ENCODE measurements at places on chromosomes 12 and 14. TPM values are rescaled to one million over a fixed set of nuclear protein-coding genes. Genes with fewer than 3 reads are reported as not detected.

The GALNT9 gene
- total RNA-seq, result not detected

The VIPAS39 gene
- 29.7 TPM for total RNA-seq

The SMIM41 gene
- not detected for total RNA-seq

The CCDC184 gene
- total RNA-seq, result 1.1 TPM

The RD3L gene
- total RNA-seq, result not detected

The CD163 gene
- not detected for total RNA-seq

The BICDL1 gene
- 2.5 TPM for total RNA-seq

DNA sequence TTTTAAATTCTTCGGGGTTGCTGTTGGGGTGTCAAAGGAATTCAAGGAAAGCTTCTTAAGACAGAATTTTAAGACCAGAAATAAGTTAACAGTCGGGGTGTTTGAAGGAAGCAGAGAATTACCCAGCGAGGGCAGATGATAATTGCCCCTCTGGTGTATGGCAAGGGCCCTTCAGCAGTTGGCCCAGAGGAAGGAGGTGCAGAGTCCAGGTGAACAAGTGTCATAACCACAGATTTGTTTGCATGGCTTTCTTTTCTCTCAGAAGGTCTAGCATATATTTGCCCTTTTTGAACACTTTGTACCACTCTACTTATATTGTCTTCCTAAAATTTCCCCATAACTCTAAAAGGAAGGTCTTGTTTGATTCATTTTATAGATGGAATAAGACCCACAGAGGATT is 1.8 kb downstream of the PDE6H start:
- H3K4me1 ChIP-seq, result peaks cover 8% of the 10 kb centered on the region
- H3K27ac ChIP-seq, result no peak overlapping the region
- DNase-seq, result no peak

DNA sequence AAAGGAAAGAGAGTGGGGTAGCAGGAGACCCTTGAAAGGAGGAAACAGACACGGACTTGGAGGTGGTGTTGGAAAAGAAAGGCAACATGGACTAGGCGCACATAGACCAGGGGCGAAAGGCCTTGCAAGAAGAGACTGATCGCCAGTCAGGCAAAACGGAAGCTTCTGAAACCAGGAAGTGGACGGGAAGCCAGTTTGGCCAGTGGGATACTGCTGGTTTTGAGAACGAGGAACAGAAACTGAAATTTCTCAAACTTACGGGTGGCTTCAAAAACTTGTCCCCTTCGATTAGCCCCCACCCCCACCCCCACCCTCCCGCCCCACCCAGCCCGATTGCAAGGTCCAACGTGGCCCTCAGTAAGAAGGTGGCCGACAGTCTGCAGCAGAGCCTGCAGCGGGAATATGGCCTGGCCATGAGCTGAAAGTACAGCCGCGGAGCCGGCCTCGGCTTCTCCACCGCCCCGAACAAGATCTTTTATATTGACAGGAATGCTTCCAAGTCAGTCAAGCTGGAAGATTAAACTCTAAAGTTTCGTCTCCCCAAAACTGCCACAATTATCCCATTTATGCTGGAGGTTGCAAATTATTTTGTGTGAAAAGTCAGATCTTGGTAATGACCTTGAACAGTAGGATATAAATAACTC is 364.7 kb downstream of the BCAT1 start:
- no peak overlapping the region for H3K4me3 ChIP-seq
- H3K4me1 ChIP-seq, result no peaks in the 10 kb centered on the region
- no peaks in the 10 kb centered on the region for H3K27me3 ChIP-seq
- DNase-seq, result no peak
- H3K27ac ChIP-seq, result no peak overlapping the region

- H3K27me3 ChIP-seq, result no peaks in the 10 kb centered on the region
- no peak overlapping the region for H3K27ac ChIP-seq
- no peaks in the 10 kb centered on the region for H3K36me3 ChIP-seq
- DNase-seq, result no peak
- H3K4me3 ChIP-seq, result no peak overlapping the region
Measured at GRCh38 chr12:22268973-22269372, 65.5 kb downstream of the ST8SIA1 start.

GRCh38 chr14:83255727-83256090 is 1722.1 kb upstream of the SEL1L start:
- H3K36me3 ChIP-seq, result no peaks in the 10 kb centered on the region
- no peak overlapping the region for H3K27ac ChIP-seq
- no peaks in the 10 kb centered on the region for H3K27me3 ChIP-seq
- no peak overlapping the region for H3K4me3 ChIP-seq
- DNase-seq, result no peak
- H3K4me1 ChIP-seq, result no peaks in the 10 kb centered on the region

GRCh38 chr14:52391881-52392615 is 77.9 kb downstream of the PTGER2 start:
- H3K4me1 ChIP-seq, result no peaks in the 10 kb centered on the region
- H3K27me3 ChIP-seq, result no peaks in the 10 kb centered on the region
- no peaks in the 10 kb centered on the region for H3K36me3 ChIP-seq
- DNase-seq, result no peak
- no peak overlapping the region for H3K4me3 ChIP-seq
- H3K27ac ChIP-seq, result no peak overlapping the region

GRCh38 chr12:131131808-131132117 is 178.1 kb downstream of the ADGRD1 start:
- H3K4me1 ChIP-seq, result no peaks in the 10 kb centered on the region
- H3K36me3 ChIP-seq, result no peaks in the 10 kb centered on the region
- H3K4me3 ChIP-seq, result no peak overlapping the region
- H3K27me3 ChIP-seq, result no peaks in the 10 kb centered on the region

GRCh38 chr14:72653026-72653425 is 240.9 kb downstream of the DPF3 start:
- H3K27ac ChIP-seq, result no peak overlapping the region
- no peaks in the 10 kb centered on the region for H3K27me3 ChIP-seq
- DNase-seq, result no peak
- no peaks in the 10 kb centered on the region for H3K36me3 ChIP-seq
- H3K4me1 ChIP-seq, result no peaks in the 10 kb centered on the region

- H3K27ac ChIP-seq, result no peak overlapping the region
- H3K4me1 ChIP-seq, result no peaks in the 10 kb centered on the region
- H3K4me3 ChIP-seq, result no peak overlapping the region
- no peaks in the 10 kb centered on the region for H3K36me3 ChIP-seq
- no peak for DNase-seq
Measured at GRCh38 chr12:49160399-49160798, 28.5 kb downstream of the TUBA1A start.

- peaks cover 24% of the 10 kb centered on the region for H3K4me1 ChIP-seq
- no peak overlapping the region for H3K27ac ChIP-seq
- no peak overlapping the region for H3K4me3 ChIP-seq
- no peak for DNase-seq
Measured at GRCh38 chr14:51849097-51849496, 11.3 kb upstream of the GNG2 start.

DNA sequence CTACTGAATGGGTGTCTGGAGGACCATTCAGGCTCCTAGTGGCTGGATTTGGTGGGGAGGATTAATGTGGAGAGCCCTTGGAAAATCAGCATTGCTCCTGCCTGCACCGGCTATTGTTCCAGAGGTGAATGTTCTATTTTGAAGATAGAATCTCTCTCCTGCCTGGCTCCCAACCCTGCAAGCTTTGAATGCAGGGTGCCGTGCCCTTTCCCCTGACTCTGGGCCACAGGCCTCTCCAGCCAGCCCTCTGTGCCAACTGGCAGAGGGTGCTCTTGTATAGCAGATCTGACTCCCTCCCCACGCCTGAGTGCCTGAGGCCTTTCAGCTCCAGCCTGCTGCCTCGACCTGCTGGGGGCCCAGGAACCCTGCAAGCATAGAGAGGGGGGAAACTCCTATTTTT is 106.8 kb downstream of the TMEM260 start:
- peak; percentile 73 for DNase-seq
- peak overlapping the region; percentile 68 for H3K27ac ChIP-seq
- no peaks in the 10 kb centered on the region for H3K27me3 ChIP-seq
- H3K36me3 ChIP-seq, result no peaks in the 10 kb centered on the region

- no peak overlapping the region for H3K27ac ChIP-seq
- H3K27me3 ChIP-seq, result peaks cover 54% of the 10 kb centered on the region
- H3K36me3 ChIP-seq, result no peaks in the 10 kb centered on the region
Measured at GRCh38 chr12:191541-191940, 22.4 kb downstream of the SLC6A12 start.

DNA sequence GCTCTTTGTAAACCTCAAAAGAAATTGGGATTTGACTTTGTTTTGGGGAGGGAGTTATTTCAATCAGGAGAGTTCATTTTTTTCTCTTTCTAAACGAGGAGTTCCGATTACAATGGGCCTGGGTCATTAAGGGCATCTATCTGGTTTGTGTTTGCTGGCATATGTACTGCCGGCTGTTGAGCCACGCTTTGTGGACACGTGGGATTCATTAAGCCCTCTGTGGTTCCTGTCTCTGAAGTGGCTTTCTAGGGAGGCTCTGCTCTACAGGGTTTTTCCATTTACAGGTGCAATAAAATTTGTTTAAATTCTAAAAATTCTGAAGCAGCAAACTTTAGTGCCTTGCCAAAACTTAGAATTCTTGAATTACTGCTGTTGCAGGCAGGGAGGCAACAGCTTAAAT is 57.9 kb downstream of the GNS start:
- H3K27ac ChIP-seq, result peak overlapping the region; percentile 49
- H3K27me3 ChIP-seq, result no peaks in the 10 kb centered on the region
- no peaks in the 10 kb centered on the region for H3K36me3 ChIP-seq
- H3K4me3 ChIP-seq, result no peak overlapping the region
- DNase-seq, result peak; percentile 41

GRCh38 chr14:64549791-64550620 is at the start of gene PPP1R36:
Gene PPP1R36, plus strand, starts transcription at chr14:64549961. Its CDS starts 37 bp downstream, at chr14:64549998.
- peaks cover 40% of the 10 kb centered on the region for H3K27me3 ChIP-seq
- H3K4me3 ChIP-seq, result peak within 1 kb of the TSS; percentile 44
- H3K36me3 ChIP-seq, result no peaks in the 10 kb centered on the region
- peak; percentile 32 for DNase-seq
- H3K27ac ChIP-seq, result no peak within 1 kb of the TSS

Data from neural progenitor cell (in vitro differentiated cells).